ENCODE measurements at places on chromosomes 7 and 10.

- DNase-seq = peak; percentile 84
Observed at GRCh38 chr7:148535217-148535616, 55.3 kb upstream of the C7orf33 start.

DNA sequence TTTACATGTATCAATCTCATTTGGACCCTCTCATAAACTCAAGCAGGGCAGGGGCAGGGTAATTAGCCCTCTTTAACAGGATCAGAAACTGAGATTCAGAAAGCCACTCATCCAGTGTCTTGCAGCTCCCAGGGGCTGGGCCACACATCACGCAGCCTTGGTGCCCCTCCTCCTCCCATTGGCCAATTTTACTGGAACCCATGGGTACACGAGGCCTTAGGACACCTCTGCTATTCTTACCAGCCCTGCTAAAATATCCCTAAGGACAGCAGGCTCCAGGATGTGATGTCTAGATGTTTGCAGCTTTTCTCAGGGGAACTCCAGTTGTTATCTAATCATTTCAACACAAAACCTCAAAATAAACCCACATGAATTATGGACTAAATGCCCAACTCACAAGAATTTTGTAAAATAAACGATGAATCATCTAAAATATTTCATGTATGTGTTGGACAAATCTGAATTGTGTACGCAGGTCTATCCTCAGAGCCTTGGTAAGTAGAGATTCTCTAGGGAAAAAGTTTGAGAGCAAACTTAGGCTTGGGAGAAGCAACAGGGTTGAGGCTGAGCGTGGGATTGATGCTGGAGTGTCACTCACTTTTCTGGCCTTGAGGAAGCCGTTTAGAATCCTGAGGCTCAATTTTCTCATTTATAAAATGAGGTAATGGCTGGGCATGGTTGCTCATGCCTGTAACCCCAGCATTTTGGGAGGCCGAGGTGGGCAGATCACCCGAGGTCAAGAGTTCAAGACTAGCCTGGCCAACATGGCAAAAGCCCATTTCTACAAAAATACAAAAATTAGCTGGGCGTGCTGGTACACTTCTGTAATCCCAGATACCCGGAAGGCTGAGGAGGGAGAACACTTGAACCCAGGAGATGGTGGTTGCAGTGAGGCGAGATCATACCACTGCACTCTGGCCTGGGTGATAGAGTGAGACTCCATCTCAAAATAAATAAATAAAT, 69.7 kb upstream of the TNS3 start:
- no peak for DNase-seq

DNA sequence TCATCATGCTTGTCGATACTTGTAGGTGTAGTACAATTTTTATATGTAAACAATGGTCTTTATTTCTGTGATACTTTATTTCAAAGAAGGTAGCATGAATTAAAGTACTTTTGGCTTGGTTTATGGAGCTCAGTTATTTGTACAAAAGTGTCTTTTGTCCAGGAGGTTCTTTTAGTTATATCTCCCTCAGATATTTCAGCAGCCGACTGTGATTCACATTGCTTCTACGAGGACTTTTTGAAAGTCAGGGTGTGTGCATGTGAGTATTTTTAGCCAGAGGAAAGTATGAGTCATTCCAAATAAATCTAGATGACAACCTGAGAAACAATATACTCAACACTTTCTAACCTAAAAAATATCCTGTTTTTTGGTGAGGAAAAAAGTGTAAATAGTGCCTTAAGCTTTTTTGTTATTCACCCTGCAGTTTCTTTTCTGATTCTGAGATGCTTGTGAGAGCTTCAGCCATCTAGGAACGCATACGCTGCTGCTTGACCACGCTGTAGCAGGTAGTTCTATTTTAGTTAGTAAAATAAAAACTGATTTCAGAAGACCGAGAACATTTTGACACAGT, 595 bp upstream of the SUN1 start:
- peak; percentile 61 for DNase-seq

DNA sequence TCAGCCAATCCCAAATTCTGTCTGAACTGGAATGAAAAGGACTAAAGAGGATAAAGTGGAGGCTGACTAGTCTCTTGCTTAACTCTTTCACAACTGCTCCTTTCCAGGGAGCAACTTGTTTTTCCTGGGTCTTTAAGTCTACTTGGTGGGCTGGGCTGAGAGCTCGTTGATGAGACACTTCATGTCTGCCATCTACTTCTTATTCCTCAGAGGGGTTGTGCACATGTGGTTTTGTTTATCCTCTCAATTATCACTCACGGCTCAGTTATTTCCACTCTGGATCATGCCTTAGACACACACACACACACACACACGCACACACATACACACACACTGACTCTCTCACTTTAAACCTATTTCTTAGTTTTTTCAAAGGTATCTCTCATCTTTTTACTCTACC, 298.6 kb upstream of the MTPN start:
- no peak for DNase-seq

- peak; percentile 26 for DNase-seq
Observed at GRCh38 chr7:21543528-21544302, 876 bp downstream of the DNAH11 start.

- DNase-seq = no peak
Observed at GRCh38 chr10:49189422-49189821, 1.2 kb upstream of the TMEM273 start.

DNA sequence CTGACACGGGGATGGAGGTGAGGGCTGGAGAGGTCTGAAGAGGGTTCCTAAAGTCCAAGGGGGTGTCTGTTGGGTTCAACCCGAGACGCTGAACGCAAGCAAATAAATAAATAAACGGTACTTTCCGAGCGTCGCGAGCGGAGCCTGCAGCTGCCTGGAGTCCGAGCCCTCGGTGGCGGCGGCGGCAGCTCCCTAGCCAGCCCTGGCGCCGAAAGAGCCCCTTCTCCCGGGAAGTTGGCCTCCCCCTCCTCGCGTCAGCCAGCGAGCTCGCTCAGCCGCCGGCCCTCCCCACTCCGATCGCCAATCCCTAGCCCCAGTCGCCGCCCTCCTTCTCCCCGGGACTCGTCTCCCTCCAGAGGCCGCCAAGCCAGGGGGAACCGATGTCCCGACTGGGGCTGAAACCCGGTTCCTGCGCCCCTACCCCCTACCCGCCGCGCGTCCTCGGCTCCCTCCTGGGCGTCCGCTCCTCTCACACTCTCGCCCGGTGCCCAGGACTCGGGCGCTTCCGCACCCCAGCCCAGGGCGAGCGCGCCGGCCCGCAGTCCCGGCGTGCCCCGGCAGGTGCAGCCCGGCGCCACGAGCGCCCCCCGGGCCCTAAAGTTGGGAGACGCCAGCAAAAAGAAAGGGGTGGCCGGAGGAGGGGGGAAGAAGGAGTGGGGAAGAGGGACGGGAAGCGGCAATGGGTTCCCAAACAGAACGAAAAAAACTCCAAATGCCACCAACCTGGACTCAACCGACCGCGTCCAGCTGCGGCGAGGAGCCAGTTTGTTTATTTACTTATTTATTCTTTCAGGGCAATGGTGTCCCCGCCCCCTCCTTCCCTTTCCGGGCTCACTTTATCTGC, at the start of gene GFRA1:
GFRA1 (minus strand) TSS at position 767 of the 844 bp plus-strand sequence. CDS start 1,177 bp downstream, outside the sequence.
- DNase-seq = peak; percentile 53

DNA sequence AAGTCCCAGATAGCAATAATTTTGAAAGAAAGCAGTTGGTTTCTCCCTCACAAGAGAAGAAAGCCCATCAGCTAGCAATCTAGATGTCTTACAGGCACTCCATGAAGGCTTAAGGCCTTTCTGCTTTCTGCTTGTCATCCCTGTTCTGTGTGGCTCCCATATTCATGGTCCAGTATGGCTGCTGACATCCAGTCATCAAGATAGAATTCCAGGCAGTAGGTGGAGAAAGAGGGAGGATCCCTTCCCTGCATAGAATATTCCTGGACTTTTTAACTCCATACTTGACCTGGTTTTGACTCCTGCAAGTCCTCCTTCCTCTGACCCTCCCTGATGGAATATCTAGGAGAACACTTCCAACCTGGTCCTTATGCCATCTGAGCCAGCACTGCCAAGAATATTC, 389.9 kb upstream of the AKR1E2 start:
- DNase-seq = no peak

DNA sequence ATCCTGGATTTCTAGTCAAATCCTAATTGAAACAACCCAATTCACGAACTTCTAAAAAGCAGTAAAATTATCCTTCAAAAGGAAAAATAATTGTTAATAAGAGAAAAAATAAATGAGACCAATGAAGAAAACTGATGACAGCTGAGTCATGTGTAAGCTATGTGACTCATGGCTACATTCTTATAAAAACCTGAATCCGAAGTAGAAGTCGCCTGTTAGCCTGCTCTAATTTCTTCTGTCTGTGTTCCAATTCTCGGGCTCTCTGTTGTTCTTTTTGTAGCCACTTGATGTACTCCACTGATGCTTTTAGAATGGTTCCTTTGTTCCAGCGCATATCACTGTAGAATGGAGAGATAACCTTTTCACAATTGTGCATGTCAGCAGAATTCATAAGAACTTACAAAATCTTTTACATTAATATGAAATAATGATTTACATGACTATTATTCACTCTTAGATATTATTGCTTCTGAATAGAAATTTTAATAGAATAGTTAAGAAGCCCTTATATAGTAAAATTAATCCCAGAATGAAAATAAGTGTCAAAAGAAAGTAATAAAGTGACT, 88.8 kb downstream of the TFEC start:
- no peak for DNase-seq

DNA sequence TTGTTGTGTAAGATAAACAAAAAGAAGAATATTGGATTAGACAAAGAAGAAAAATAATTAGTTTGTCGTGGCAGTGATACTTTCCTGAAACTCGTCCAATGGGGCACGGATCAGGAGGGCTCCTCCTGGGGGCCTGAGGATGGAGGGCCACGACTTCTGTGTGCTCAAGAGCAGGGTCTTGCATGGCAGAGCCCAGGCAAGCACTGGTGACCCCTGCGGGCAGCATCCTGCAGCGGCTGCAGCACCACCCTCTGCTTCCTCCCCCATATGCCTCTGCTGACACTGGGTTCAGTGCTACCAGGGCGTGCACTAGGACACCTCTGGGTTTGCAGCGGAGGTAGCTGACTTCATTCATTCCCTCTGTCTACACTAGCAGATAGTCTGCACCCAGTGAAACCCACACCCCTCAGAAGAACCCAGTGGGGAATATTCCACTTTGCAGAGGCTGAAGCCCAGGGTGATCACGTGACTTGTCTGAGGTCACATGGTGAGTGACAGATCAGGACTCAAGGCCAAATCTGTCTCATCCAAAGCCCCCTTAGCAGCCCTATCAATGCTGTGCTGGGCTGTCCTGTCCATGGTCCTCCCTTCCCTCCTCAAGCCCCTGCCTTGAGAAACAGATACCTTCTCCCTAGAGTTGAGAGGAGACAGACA, 375.5 kb downstream of the TCERG1L start:
- no peak for DNase-seq

GRCh38 chr7:154304740-154305700, 252.8 kb downstream of the DPP6 start:
- DNase-seq = peak; percentile 24

DNA sequence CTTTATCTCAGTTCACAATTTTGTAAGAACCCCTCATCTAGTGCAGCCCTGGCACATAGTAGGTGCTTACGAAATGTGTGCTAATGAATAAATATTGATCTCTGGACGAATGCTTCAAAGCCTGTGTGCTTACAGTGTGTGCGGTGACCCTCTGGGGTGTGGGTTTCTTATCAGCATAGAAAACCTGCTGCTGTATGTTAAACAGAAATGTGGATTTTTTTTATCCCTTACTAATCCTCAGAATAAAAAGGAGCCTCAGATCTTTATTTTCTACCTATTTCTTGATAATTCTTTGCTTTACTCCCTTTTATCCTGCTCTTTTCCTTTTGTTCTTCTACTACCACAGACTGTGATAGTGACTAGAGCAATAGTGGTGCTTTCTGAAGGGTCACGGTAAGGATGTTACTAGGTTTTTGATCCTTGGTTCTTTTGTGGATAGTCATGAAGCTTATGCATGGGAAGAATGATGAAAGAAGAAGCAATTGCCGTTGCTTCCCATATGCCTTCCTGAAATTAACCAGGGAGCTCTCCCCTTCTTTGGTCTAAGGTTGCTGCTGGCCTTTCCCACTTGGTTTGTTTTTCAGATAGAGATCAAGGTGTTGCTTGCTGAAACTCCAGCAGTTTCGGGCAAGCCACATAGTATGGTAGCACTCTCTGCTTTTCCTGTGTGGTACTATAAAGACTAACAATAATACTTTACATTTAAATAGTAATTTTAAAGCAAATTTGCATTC, 44.7 kb downstream of the SPAG6 start:
- DNase-seq = no peak

DNA sequence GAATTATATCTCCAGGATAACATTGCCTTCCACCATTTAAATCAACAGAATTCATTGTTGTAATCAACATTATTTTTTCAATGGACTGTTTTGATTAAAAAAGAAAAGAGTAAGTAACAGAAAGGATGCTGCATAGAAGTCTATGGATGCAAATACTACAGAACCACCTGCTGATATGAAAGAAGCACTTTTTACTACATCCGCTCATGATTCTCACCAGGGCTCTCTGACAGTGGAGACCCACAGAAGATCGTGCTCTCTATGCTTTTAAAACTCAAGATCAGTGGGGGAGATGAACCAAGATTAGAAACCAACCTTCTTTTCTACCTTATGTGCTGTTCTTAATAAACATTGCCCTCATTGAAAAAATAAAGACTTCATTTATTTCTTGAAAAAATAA, 24.4 kb downstream of the RHOBTB1 start:
- DNase-seq = no peak

DNA sequence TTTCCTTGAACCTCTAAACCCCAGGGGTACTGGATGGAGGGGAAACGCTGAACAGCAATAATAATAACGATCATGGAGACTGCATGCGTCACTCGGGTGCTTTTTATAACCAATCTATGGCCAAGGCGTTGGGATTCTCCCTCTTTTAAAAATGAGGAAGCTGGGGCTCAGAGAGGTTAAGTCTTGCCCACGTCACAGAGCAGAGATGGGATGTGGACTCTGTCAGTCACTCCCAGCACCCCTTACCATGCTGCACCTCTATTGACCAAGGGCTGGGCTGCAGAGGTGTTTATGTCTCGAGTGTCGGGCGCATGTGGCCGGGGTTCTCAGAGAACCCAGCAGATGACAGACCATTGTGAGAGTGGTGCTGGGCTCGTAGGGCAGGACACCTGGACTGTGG, 129.9 kb downstream of the CDH23 start:
- no peak for DNase-seq
